ENCODE measurements at places on chromosomes 7 and 10.

GRCh38 chr7:155996718-155997280 lies 184.5 kb upstream of the SHH start:
- no peak for DNase-seq

- DNase-seq: no peak
Measured at GRCh38 chr7:135078051-135078450, 69.8 kb upstream of the TMEM140 start.

DNA sequence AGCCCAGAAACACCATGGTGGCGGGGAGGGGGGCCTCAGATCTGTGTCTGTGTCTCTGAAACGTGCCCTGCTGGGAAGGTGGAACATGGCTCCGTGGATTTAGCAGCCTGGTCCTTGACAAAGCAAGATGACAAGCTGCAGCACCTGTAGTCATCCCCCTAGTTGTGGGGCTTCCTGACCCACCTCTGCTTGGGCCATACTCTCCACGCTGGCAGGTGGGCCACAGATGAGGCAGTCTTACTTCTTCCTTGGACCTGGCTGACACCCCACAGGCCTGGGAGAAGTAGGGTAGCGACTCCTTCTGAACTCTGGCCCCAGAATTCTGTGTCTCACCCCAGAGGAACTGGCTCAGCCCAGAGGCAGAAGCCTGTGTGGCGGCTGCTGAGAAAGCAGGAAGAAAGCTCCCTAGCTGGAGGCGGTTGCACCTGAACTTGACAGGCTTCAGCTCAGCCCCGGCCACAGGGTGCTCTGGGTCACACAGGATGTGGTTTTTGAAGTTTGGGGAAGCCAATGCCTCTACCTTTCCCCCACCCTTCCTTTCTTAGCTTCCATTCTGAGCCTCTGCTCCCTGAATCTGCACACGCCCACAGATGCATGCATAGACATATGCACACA lies 113.9 kb downstream of the ABLIM1 start:
- DNase-seq: no peak

GRCh38 chr7:72334066-72334465 lies 78.1 kb downstream of the CALN1 start:
- no peak for DNase-seq

DNA sequence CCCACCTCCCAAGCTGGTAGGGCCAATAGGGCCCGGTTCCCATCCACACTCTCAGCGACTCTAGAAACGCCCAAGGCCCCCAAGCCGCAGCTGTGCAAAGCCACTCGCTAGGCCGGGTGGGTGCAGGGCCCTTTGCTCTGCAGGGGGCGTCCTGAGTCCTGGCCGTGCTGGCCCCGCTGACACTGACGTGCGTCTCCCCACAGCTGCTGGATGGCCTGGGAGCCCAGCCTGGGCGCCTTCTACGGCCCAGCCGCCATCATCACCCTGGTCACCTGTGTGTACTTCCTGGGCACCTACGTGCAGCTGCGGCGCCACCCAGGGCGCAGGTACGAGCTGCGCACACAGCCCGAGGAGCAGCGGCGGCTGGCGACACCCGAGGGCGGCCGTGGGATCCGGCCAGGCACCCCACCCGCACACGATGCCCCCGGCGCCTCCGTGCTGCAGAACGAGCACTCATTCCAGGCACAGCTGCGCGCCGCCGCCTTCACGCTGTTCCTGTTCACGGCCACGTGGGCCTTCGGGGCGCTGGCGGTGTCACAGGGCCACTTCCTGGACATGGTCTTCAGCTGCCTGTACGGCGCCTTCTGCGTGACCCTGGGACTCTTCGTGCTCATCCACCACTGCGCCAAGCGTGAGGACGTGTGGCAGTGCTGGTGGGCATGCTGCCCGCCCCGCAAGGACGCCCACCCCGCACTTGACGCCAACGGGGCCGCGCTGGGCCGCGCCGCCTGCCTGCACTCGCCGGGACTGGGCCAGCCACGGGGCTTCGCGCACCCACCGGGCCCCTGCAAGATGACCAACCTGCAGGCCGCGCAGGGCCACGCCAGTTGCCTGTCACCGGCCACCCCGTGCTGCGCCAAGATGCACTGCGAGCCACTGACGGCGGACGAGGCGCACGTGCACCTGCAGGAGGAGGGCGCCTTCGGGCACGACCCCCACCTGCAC lies 31.6 kb upstream of the KNDC1 start:
- no peak for DNase-seq

Data from SJSA1 (cell line).